ENCODE measurements at places on chromosomes 2 and 18.

- DNase-seq, result no peak
Measured at GRCh38 chr18:69357590-69357989, 43.1 kb upstream of the DOK6 start.

DNA sequence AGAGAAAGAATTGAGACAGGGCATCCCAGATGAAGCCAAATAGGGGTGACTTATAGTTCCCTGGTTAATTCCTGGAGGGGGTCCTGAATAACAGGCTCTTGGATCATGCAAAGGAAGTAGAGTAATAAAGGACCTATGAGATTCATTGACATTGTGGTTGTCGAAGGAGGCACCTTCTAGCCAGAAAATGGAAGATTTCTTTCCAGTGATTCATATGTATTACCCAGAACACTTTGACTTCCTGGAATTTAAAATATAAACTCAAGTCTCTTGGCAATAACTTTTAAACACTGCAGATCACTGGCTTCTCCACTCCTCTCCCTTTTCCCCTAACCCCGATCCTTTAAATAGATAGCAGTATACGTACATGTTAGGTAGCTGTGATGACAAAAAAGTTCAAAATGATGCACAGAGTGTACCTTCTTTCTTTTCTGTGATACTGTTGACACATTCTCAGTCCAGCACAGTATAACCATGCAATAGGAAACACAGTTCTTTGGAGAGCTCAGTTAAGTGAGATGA lies 211.8 kb downstream of the LTBP1 start:
- DNase-seq, result no peak

DNA sequence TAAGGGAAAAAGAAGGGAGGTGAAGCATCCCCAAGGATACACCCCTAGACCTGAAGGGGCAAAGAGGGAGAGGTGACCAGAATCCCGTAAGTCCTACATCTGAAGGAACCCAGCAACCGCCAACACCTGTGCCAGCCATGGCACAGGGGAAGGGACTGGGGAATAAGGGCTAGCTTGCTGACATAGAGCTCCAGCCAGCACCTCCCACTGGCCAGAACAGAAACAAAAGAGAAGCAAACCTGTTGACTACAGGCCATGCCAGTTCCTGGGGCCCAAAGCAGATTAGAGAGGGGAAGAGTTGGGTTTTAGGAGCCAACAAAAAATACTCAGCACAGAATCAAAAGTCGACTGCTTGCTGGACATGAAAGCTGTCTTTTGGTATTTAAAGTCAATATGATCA lies 244.6 kb downstream of the SUCLG1 start:
- DNase-seq, result no peak

DNA sequence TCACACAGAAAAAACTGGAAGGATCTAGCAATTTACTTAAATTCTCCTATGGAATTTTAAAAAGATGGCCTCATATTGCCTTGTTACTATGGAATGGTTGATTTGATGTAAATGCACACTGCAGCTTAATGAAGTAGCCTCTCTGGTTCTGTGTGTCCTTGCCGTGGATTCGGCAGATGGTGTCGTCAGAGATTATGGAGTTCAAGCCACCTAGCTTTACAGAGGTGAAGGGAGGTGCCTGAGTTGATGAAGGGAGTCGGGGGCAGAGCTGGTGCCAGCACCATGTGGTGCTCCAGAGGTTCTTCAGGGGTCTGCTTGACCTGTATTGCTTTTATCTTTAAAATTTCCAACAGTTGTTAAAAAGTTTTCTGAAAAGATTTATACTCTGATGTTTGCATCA lies 48.8 kb downstream of the ASAP2 start:
- no peak for DNase-seq

DNA sequence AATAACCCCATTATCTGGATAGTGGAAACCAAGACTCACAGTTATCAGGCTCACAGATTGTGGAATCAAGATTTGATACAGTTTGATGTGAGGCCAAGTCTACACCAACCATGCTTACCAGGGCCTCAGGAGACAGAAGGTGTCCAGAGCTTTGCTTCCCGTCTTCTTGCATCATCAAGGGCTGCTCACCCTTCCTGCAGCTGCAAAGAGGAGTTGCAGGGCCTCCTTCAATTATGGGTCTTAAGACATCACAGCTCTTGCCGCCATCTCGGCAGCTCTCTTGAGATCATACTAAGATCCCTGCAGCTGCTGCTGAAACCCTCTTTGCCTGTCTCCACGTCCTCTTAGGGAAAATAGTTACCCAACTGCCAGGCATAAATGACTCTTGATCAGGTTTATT lies 176.0 kb downstream of the MGAT5 start:
- DNase-seq, result no peak

GRCh38 chr2:202069170-202070067 lies 3.6 kb upstream of the KIAA2012 start:
- DNase-seq, result peak; percentile 58

- no peak for DNase-seq
Measured at GRCh38 chr2:46985512-46985911, 69.9 kb upstream of the MCFD2 start.

DNA sequence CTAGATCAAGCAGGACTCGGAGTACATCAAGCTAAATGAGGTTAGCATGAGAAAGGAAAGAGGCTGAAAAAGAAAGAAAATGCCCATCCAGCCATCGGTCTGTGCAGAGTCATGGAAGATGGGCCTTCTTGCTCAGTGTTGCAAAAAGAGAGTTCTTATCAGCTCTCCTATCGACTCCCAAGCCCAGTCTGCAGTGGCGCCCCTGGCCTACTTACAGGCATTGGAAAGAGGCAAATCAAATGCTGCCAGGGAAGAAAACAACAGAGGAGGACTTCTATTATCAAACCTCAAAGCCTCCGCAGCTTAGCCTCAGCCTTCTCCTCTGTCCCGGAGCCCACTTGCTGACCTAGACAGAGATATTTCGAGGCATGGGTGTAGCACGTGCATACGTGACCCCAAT lies 66.0 kb downstream of the CDH2 start:
- DNase-seq, result no peak

DNA sequence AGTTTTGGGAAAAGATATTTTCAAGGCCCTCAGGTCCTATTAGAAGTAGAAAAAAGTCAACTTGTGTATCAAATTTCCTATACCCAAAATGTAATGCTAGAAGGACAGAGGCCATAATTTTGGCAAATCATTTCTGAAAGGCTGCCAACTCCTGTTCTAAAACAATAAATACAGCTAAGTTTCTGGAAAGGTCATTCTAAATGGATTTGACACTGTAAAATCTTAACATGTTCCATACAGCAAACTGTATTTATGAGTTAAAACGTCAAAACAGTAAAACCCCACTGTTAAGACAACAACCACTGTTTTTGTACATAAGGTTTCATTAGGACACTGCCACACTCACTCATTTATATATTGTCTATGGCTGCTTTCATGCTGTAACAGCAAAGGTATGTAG lies 9.7 kb downstream of the FAM98A start:
- DNase-seq, result no peak

- no peak for DNase-seq
Measured at GRCh38 chr2:191991442-191991841, 144.6 kb upstream of the CAVIN2 start.

DNA sequence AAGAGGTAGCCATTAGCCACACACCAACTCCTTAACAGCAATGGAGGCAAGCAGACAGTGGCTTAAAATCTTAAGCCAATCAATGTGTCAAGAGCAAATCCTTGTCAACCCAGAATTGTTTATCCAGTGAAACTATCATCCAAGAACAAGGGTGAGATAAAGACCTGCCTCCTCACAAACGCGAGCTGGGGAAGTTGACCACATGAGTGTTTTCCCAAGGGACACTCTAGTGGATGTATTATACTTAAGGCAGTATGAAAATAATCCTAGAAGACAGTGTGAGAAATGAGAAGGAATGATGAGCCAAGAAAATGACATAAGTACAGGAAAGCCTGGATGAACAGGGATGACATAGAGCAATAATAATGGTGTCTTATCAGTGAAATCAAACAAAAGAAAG lies 209.6 kb downstream of the TWIST2 start:
- no peak for DNase-seq

- no peak for DNase-seq
Measured at GRCh38 chr18:13007248-13007560, 16.0 kb downstream of the CEP192 start.

- DNase-seq, result no peak
Measured at GRCh38 chr18:65279668-65280305, 471.0 kb upstream of the CDH7 start.

DNA sequence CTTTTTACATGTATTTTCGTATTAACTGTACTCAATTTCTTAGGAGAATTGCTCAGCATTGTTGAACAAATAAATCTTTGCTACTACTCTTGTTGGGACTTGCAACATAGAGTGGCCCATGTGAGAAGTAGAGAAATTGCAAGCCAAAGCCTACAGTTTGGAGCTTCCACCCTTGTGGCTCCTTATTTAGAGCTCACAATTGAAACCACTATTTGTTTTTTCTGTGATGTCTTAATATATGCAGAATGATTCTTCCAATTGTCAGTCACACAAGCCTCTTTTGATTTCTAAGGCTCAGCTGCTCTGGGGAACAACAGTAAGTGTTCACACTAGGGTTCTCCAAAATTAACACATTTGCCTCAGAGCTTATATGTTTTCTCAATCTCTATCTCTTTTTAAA lies 60.2 kb upstream of the GALNT13 start:
- DNase-seq, result no peak

- DNase-seq, result no peak
Measured at GRCh38 chr18:3042379-3042778, 29.4 kb upstream of the LPIN2 start.

DNA sequence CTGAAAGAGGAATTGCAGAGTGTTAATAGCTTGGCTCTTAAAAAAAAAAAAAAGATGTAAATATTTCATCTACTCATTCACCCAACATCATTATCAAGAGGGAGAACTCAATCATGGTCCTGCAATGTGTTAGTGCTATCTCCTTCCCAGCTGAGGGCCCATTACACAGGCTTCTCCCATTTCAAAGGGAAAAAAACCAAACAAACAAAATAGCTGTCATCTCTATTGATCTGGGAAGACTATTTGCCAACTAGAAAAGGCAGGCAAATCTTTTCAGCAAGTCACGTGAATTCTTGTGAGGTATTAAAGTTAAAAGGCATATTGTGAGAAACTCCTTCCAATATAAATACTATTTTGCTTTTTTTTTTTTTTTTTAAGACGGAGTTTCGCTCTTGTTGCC lies 194.3 kb downstream of the MYO1B start:
- no peak for DNase-seq

Measured in cerebellar cortex (tissue), 1 donor.